ENCODE measurements at places on chromosomes 2 and 18.

DNA sequence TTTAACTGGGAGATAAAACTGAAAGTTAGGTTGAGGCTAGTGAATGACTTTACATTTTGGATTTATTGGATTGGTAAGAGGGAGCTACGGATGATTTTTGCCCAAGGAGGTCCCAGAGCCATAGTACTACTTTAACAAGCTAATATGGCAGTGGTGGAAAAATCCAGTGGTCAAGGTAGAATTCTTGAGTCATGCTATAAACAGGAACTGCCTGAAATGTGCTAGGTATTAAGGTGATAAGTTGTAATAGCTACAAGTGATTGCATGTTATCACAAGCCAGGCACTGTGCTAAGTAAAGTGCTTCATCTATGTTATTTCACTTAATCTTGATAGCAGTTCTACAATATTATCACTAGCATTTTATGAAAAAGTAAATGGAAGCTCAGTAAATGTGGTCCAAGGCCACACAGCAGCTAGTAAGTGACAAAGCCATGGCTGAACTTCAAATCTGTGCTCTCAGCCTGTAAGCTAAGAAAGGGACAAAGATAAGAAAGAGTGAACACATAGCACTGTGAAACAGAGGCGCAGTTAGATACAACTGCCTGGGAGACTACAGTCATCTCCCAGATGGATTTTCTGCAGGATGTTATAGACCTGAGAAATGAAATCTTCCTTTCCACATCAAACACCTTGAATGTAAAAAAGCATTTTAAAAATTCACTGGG lies 469.6 kb downstream of the TGIF1 start:
- DNase-seq, result no peak

- no peak for DNase-seq
Measured at GRCh38 chr2:149023091-149023490, 15.4 kb upstream of the LYPD6B start.

DNA sequence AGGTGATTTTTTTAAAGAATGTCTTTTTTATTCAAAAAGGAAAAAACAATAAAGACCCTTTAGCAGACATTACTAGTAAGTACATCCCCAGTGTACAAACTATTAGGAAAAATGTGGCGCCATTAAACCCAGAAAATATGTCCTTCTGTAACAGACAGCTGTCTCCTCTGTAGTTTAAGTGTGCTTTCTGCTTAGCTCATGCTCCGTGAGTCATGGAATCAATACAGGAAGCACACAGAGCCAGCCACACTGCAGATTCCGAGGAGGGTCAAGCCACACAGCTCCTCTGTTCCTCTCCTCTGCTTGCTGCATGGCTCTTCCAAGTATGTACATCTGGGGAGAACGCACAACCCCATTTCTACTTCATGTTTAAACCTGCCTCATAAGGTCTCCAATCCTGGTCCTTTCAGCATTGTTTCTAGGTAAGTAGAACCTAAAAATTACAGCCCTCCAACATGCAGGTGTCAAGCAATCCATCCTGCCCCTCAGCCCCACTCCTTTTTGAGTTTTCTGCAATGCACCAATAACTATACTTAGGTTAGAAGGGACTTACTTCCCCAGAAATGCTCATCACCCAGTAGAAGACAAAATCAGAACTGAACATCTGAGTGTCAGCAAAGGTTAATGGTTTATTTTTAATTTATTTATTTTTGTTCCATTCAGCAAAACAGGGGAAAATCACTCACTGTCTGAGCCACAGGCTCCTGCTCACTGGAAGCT lies 37.5 kb downstream of the ACVR1 start:
- DNase-seq, result no peak

DNA sequence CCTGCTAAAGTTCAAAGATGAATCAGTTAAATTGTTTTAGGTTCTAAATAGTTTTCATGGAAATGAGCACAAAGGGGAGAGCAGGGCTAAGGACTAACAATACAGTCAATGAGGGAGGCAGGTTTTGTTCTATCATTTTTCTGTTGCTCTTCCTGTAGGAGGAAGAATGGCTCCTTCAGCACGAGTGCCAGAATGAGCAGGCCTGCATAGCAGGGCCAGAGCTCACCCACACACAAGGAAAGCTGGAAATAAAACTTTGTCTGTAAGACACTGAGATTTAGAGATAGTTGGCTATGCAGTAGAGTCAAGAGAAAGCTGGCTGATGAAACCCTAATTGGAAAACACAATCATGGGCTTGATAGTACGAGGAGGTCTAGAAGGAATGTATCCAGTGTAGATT lies 313.3 kb downstream of the MBD2 start:
- no peak for DNase-seq

GRCh38 chr18:52657043-52657805 lies 317.2 kb downstream of the DCC start:
- no peak for DNase-seq

DNA sequence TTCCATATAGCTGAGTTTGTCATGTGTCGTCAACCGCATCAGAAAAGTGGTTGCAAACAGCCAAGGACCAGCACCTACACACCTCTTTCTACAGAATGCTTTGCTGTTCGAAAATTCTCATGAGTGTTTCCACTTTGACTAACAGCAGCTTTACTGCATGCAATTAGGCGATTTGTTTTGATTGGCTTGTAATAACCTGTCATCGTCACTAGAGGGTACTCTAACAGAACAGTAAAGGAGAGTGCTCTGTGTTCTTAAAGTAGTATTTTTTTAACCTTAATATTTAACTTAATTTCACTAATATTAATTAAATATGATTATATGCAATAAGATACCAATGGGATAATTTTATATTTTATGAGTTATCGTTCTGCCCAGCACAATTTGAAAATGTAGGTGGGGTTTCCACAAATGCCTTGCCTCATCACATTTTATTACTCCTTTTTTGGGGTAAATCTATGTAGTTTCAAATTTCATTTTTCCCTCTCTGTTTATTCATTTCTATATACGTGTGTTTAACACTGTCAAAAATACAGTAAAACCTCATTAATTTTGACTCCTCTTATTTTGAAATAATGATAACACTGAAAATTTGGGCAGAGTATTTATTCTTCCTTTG lies 502.2 kb downstream of the NRXN1 start:
- DNase-seq, result no peak

GRCh38 chr18:70260683-70261082 lies 28.2 kb upstream of the SOCS6 start:
- DNase-seq, result no peak

DNA sequence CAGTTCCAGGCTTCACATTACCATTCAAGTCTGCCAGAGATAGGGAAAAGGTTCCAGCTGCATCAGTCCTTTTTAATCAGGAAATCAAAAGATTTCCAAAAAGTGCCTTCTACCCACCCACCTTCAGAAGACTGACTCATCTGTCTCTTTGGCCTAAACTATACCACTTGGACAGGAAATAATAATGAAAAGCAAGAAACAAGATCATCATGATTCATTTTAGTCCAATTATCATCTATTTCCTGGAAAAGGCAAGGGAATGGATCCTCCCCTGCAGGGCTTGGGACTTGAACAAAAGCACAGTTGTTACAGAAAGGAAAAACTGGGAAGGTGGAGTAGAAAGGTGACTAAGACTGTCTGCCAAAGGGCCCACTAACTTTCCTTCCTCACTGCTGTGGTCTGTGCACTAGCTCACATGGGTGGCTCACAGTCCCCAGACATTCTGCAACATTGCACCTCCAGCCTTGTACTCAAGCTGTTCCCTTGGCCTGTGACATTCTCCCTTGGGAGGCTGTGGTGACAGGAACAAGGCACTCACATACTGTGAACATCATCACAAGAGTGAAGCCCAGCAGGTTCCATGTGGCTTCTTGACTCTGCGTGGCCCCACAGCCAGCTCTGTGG lies 75.3 kb downstream of the VSNL1 start:
- no peak for DNase-seq

DNA sequence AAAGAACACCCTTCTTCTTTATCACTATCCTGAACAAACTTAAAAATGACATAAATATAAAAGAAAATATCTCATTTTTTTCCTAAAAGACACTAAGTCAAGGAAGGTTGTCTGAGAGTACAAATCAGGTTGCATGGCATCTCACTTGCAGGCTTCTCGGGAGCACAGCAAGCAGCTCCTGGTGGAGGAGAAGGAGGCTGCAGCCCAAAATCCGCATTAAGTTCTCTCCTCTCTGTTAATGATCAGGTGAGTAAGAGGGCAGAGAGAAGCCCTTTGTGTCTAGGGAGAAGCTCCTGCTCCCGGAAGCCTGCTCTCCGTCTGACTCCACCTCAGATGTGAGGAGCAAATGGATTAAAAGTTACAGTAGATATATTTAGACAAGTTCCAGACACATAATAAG lies 35.0 kb upstream of the DOK6 start:
- no peak for DNase-seq

DNA sequence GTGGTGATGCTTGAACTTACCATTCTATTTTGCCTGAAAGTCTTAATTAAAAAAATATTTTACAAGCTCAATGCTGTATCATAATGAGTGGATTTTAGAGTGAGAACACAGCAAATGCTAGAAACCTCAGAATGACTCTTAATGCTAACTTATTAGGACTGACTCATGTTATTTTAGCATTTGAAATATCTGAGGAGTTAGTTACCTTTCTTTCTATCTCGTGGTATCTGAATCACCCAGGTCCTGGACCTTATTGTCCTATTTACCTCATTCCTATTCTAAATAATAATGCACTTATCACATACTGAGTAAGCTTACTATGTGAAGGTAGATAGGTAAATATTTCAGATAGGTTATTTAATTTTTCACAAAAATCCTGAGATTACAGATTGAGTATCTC lies 70.7 kb downstream of the SOS1 start:
- DNase-seq, result no peak

- DNase-seq, result no peak
Measured at GRCh38 chr18:35933982-35934381, 38.5 kb upstream of the RMP24 start.

DNA sequence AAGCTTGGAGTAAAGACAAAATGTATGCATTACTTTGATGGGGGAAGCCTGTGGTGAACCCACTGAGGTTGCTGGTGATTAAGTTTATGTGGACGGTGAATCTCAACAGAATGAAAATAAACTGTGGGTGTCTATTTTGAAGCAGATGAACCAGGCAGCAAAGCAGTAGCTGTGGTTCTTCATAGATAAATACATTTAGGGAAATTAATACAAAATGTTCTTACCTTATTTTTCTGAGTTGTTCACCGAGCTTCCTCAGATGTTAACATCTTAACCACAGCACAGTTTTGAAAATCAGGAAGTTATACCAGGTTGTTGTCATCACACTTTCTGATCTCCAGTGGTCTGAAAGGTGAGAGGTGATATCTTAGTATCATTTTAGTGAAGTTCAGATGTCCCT lies 53.9 kb downstream of the NCK2 start:
- peak; percentile 48 for DNase-seq

GRCh38 chr2:118148809-118149208 lies 60.5 kb downstream of the INSIG2 start:
- DNase-seq, result no peak

DNA sequence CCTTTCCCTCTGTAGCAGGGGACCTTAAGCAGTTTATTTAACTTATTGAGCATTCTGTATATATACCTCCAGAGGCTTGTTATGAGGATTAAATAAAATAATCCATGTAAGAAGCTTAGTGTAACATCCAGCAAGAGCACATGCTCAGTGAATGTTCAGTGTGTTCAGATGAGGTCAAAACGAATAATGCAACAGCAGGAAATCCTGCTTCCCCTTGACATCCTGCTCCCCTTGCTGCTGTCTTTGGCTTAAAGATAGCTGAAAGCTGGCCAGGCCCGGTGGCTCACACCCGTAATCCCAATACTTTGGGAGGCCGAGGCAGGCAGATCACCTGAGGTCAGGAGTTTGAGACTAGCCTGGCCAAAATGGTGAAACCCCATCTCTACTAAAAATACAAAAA lies 68.7 kb downstream of the COL4A4 start:
- no peak for DNase-seq

DNA sequence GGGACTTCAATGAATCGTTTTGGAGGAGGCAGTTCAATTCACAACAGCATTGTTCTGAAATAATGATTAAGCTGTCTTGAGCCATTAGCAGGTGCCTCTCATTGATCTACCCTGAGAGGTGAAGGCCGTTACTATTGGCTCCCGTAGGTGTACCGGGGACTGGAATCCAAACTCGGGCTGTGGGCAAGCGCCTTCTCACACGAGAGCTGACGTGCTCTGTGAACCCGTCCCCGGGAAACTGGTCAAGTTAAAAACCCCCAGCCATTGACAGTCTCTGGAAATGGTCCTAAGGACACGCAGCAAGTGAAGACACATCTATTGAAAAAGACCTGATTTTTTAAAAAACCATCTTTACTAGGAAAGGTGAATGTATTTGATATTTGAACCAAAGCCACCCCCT lies 8.1 kb upstream of the NFATC1 start:
- DNase-seq, result no peak
